NCI-H2081 treated with DMSO at 0.1 percent for 48 hours (cell line): ENCODE measurements at places on chromosomes 7 and 10.

DNA sequence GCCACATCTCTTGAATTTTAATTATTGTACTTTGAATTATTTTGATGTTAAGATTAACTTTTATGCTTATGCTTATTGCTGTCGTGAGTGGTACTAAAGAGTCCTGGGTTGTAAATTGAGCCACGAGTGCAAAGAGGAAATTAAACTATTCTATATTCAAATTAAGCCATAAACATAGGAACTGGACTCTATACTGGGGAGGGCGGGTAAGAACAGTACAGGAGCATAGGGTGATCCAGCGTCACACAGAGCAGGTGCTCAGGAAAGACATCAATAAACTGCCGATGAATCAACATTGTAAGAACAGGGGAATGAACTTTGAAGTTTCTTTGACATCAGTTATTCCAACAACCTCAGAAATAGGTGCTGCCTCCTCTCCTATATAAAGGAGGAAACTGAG lies 219.6 kb downstream of the CACNB2 start:
- no peak for DNase-seq

GRCh38 chr7:72080341-72080766 lies 331.8 kb downstream of the CALN1 start:
- no peak for DNase-seq

DNA sequence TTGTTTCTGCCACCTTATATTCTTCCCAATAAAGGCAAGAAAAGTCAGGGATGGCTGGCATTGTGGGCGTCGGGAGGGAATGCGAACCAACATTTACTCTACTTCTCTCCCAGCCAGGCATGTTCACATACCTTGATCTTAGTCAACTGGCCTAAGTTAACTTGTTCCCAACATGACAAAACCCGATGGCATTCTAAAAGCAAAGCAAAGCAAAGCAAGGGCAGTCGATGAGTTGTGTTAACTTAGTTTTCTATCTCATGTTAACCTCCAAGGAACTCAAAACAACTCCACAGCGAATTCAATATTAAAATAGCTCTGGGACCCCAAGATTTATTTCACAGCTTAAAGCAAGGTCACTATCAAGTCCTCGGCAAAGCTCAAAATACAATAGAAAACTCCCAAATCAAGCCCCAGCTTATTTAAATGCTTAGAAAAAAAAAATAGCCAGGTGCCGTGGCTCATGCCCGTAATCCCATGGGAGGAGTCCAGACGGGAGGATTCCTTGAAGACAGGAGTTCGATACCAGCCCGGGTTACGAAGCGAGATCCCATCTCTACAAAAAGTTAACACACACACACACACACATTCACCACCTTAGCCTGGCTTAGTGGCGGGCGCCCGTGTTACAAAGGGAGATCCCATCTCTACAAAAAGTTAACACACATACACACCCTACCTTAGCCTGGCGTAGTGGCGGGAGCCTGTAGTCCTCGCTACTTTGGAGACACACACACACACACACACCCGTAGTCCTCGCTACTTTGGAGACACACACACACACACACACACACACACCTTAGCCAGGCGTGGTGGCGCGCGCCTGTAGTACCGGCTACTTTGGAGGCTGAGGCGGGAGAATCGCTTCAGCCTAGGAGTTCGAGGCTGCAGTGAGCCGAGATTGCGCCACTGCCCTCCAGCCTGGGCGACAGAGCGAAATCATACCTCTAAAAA lies 901 bp upstream of the CCNY start:
- no peak for DNase-seq

GRCh38 chr10:131221632-131222277 lies 89.8 kb downstream of the TCERG1L start:
- no peak for DNase-seq

- DNase-seq: no peak
These were observed 2.4 kb downstream of the CCDC71L start for GRCh38 chr7:106658316-106659165.

GRCh38 chr7:139948587-139949335 lies 114.0 kb downstream of the PARP12 start:
- no peak for DNase-seq

DNA sequence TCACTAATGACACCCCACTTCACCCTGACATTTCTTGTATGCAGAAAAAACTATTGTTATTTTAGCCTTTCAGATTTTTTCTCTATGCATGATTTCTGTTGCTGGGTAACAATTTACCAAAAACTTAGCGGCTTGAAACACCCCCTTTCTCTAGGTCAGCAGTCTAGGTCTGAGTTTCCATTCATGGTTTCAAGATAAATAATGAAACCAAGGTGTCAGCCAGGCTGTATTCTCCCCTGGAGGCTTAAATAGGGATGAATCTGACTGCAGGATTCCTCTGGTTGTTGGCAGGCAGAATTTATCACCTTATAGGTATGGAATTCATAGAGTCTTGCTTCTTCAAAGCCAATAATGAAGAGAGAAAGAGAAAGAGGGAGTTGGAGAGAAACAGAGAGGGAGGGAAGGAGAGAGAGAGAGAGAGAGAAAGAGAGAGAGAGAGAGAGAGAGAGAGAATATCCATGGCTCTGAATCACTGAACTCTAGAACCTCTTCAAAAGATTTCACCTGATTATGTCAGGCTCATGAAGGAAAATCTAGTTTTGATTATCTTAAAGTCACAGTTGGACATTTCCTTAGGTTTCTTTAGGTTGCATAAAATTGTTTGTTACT lies 1224.6 kb upstream of the LRRTM3 start:
- no peak for DNase-seq

DNA sequence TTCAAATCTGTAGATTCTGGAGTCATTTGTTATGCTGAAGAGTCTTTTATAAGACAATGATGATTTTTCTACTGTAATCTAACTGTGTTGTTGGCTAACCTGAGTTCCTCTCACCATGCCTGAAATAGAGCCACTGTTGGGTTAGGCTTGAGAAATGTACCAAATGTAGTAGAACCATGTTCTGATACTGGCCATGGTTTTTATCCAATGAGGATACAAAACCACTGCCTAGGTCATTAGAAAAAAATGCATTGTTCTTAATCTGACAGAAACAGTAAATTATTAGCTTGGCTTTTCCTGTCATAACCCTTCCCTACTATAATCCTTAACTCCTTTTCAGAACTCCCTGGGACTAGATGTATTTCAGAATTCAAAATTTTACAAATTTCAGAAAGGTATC lies 86.6 kb downstream of the RAPGEF5 start:
- DNase-seq: no peak

GRCh38 chr7:155680864-155681263 lies 36.4 kb downstream of the RBM33 start:
- no peak for DNase-seq

DNA sequence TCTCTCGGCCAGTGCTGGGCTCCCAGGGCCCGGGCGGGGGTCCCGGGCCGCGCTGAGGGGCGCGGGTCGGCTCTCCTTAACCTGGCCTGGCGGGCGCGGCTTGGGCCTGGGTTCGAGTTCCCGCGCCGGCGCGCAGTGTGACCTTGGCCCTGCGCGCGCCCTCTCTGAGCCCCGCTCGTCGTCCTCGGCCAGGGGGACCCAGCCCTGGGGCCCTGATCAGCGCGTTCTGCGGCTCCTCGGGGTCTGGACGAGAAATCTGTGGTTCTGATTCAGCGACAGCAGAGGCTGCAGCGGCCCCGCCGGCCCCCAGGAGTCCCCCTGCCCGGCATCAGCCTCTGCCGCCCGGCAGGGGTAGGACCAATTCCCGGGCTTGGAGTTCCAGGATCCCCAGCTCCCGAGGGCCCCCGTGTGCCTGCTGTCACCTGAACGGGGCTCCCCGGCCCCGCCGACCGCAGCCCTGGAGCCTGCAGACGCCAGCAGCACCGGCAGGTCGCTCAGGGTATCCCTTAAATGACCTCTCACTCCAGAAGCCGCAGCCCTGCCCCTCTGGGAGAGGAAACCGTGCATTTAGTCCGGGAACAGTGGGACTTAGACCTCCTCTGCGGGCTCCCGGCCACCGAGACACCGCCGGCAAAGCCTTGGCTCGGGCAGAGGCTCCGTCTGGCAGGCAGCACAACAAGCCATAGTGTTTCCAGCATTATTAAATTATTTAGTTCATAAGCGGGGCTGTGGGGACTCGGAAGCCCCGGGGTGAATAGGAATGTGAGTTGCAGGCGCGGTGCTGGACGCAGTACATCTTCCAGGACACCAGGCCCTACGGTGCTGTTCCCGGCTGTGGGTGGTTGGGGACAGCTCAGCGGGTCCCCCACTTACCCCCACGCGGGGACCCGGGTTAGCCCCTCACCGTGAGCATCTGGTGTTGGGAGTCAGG lies 572 bp downstream of the CHST12 start:
- no peak for DNase-seq

GRCh38 chr7:100212631-100213286 lies 7.0 kb upstream of the PVRIG start:
- no peak for DNase-seq

DNA sequence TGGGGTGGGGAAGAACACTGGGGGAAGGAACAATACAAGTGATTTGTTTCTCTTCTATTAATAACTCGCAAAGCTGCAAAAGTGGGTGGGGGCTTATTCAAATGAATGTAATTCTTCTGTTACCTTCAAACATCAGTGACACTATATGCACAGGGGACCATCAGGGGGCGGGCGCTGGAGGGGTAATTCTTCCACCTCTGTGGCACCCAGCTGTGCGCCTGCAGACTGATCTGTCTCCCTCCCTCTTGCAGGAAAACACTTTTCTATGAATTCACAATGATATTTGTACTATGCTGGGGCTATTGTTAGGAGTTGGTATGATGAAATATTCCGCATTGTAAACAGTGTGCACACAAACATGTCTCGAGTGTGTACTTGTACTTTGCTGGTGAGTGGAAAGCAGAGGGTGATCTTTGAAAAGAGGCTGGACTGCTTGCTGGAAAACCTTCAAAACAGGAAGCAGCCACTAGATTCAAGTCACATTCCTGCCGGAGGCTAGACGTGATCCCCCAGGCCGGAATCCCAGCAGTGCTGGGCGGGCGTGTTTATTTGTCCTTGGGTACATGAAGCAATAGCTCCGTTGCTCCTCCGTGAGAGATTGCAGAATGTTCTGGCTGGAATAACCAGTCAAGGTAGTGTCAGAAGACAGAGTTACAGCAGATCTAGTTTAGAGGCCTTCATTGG lies 15.8 kb upstream of the BNIP3 start:
- DNase-seq: no peak

DNA sequence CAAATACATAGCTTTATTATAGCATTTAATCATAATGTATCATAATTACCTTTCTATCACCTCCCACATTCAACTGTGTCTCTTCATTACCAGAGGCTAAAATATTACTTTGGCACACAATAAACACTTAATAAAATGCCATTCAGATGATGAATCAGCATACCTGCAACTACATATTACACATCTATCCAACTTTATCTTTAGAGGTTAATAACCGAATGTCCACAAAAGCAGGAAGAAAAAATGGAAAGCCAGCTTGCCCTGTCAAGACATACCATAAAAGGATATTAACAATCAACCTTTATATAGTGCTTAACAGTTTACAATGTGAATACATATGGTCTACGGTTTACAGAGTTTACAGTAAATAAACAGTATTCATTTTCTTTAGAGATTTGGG lies 12.7 kb downstream of the CACUL1 start:
- no peak for DNase-seq

DNA sequence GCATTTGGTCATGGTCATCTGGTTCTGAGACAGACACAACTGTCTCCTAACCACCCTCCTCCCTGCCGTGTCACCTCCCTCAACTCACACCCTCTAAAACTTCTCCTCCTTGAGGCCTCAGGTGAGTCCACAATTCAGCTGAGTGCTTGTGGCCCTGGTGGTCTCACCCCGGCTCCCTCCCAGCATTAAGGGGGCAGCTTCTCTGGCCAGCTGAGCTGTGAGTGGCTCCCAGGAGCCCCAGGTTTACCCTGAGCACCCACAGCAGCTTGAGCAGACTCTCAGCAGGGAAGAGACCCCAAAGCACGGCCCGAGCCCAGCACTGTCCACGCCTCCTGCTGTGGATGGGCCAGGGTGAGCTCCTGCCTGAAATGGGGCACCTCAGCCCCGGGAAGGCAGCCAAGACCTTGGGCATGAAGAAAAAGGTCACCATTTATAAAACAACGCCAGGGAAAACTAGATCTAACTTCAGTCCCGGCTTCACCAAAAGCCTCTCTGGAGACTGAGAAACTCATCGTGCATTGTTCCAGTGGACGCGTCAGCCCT lies 201.2 kb downstream of the TCERG1L start:
- DNase-seq: no peak

DNA sequence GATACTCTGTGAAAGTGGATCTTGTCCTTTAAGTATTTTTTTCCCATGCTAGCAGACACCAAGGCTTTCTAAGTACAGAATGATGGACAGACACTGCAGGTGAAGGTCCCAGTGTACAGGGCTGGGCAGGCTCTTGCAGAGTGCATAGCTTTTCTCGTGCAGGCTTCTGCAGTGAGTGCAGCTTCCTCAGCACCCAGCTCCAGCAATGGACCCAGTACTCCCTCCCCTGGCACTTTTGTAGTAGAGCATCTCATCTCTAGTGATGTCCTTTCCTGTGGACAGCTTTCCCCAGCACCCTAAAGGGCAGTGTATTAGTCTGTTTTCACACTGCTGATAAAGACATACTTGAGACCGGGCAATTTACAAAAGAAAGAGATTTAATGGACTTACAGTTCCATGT lies 104.3 kb downstream of the CUL2 start:
- DNase-seq: no peak

DNA sequence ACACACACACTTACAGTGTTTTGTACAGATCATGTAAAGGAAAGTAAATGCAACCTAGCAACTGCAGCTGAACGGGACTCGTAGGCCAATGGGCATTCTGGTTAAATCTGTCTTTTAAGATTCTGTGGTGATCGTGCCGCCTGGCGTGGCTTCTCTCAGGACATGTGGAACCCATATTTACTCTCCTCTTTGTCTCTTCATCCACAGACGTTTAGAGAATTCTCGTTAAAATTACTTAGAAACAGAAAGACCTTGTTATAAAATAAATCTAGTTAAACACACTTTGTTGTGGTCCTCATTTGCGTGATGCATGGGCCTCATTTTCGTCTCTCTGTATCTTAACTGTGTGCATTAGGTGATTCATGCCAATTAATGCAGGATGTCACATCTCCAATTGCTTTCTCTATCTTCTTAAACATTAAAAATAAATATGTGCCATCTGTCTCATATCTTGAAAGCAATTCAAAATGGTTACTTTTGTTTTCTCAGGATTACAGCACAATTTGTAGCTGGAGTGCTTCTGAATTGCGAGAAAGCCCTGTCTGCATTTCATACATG lies 11.5 kb downstream of the KLF6 start:
- no peak for DNase-seq

- DNase-seq: no peak
These were observed 786 bp downstream of the TAF3 start for GRCh38 chr10:7819121-7819460.

- DNase-seq: no peak
These were observed 2.1 kb downstream of the SNX10 start for GRCh38 chr7:26293569-26294308.

DNA sequence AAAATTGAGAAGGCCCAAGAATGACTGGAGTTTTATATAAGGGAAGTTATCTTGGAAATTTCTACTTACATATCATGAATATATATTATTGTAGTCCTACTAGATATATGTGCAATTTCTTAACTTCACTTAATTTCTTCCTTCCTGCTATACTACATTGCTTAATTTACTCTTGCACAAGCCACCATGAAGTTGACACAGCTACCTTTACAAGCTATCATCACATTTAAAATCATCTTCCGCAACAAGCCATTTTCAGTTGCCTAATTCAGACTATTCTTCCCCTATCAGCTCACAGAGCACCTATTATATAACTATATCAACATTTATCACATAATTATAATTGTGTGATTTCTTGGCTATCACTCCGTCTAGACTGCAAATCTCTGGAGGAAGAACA lies 418.4 kb downstream of the PARD3 start:
- DNase-seq: no peak

GRCh38 chr7:150968734-150969372 lies 9.3 kb downstream of the KCNH2 start:
- DNase-seq: no peak

GRCh38 chr7:76515999-76516443 lies 5.7 kb downstream of the UPK3B start:
- no peak for DNase-seq
